HFFc6 (cell line): ENCODE measurements at places on chromosomes 3 and 15.

DNA sequence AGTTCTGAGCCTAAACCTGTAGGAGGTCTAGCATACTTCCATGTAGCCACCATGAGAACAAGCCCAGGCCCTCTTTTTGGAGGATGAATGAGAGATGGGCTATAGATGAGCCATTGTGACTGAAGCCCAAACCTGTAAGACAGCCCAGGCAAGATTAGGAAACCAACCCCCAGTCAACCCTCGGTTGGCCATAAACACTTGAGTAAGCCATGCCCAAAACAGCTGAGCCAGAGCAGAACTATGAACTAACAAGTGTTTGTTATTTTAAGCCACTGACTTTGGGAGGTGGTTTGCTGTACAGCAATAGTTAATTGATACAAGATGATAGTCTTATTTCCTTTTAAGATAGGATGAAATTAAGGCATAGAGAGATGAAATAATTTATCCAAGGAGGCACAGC lies 12.4 kb upstream of the CPNE4 start:
- no peak for DNase-seq

DNA sequence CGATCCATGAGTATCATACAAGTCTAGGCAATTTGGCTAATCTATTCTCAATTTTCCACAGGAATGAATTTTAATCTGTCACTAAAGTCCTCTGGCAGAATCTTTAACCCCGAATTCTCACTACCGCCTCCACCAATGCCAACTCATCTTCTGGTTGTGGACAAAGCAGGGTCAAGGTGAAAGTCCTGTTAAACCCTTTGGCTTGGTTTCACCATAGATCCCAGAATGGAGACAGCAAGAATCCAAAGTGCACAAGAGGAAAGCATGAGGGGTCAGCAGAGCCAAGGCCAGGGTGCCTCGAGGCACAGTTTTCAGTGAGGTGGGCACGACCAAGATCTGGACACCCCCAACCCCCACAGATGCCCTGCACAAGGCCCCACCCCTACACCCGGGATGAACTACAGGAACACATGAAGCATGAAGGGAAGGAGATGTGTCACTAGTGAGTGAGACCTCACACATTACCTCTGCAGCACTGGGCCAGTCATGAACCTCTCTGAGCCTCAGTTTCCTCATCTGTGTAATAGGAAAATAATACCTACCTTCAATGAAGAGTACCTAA lies 466.2 kb downstream of the EPHB1 start:
- DNase-seq, result no peak

GRCh38 chr3:14323401-14324223 lies 78.8 kb upstream of the SLC6A6 start:
- DNase-seq, result no peak

DNA sequence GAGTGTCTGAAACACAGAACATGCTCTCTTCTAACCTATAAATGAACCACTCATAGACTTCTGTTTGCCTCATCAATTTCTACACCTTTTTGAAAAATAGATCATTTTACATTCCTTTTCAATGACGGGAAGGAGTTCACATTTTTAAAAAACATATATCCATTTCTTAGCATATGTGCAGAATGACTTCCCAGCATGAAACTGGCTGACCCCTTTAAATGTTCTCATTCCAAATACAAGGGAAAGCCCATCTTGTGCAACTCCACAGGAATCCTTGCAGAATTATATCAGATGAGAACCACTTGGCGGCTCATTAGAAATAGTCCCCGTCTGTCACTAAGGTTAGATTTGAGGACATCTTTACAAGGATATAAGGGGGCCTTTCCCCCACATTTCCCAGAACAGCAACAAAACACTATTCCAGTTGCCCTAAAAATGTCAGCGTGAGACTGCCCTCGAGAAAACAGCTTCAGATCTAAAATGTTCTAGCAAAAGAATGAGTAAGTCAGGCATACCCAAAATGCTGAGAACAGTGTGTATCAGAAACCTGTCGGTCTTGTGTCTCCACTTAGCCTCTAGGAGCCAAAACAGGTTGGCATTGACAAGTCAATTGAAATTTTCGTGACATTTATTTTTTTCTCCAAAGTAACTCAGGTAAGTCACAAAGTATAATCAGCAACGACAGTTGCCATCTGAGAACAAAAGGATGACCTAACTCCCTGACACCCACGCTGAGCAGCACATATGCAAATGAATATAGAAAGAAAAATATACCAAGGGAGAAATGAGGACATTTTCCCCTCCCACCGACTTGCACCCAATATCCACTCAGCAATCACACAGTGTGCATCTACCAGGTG lies 63.1 kb downstream of the FOXP1 start:
- DNase-seq, result no peak

- no peak for DNase-seq
Observed at GRCh38 chr3:49914906-49915305, 11.2 kb upstream of the MST1R start.

- DNase-seq, result no peak
Observed at GRCh38 chr3:170056710-170057454, 19.1 kb downstream of the GPR160 start.

GRCh38 chr3:61073566-61074165 lies 177.6 kb downstream of the FHIT start:
- DNase-seq, result no peak

- DNase-seq, result peak; percentile 10
Observed at GRCh38 chr3:184085389-184085852, 11.4 kb upstream of the HTR3E start.

- no peak for DNase-seq
Observed at GRCh38 chr15:64544450-64544849, 84.1 kb downstream of the ZNF609 start.

- DNase-seq, result no peak
Observed at GRCh38 chr15:20348291-20348899, 193.2 kb downstream of the GOLGA6L6 start.

DNA sequence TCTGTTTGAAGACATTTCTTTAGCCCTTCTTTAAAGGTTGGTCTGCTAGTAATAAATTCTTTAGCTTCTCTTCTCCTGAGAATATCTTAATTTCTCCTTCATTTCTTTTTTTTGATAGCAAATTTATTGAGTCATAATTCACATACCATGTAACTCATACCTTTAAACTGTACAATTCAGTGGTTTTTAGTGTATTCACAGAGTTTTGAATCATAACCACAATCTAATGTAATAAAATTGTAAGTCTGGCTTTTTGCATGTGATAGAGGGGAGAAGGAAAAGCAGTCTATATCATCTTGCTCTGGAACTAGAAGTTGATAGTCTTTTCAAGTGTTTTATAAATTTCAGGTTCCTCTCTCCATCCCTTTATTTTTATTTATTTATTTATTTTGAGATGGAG lies 81.3 kb downstream of the APBA2 start:
- no peak for DNase-seq

- peak; percentile 80 for DNase-seq
Observed at GRCh38 chr3:104909198-104909597, 457.5 kb upstream of the ALCAM start.

- peak; percentile 30 for DNase-seq
Observed at GRCh38 chr3:155890671-155891190, 20.3 kb downstream of the GMPS start.
